Left lung (tissue), 14 donors: ENCODE measurements at places on chromosomes 12 and 14. TPM values are rescaled to one million over a fixed set of nuclear protein-coding genes. Genes with fewer than 3 reads are reported as not detected.

DNA sequence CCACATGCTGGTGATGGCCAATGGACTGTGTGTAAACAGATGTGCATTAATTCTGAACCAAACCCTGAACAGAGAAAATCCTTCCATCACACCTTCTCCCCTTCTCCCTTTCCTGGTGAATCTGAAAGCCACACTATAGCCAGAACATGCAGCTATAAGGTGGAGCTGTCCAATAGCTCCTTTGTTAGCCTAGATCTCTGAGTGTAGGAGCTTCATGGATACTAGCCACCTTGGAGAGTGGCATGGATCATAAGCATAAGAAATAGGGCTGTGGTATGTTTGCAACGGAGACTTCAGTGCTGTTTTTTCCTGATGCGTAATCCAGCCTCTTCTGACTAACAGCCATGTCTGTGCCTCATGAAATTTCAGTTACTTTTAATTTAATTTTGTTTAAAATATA is 364.5 kb downstream of the BTG1 start:
- DNase-seq = no peak

- no peak for DNase-seq
Measured at GRCh38 chr12:76173756-76174155, 89.3 kb upstream of the NAP1L1 start.

Gene CSRNP2
- total RNA-seq = 35.7 TPM

- DNase-seq = no peak
Measured at GRCh38 chr14:95294834-95295599, 24.7 kb downstream of the CLMN start.

DNA sequence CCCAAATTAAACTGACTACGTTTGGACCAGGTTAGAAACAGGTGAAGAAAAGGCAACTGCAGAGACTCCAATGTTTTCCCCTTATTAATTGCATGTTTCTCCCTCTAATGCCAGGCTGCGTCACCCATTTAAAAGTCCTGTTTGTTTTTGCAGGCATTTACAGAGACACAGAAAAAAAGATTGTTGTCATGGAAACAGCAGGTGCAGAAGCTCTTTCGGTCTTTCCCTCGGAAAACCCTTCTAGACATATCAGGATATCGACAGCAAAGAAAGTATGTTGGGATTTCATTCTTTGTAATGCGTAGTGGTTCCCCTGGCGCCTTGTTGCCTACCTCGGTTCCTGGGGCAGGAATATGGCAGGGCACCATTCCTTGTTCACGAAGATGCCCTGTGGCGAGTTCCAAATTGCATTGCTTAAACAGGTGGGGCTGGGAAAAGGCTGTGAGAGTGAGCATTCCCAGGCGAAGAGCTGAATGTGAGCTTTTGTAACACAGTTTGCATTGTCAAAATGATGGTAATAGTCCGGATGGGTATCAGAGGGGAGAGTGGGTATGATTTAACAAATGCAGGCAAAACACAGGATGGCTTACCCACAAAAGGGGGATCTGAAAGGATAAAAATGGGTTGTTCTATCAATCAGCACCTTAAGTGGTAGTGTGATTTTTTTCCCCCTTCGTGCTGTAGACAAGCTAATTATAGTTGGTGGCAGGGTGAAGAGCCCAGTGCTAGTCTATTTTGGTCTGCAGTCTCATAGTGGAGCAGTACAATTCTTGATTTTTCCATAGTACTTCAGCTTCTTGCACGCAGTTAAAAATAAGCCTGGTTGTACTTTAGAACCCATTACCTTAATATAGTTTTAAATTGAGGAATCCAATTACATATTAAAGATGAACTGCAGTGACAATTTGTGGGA is 132.4 kb downstream of the GCH1 start:
- DNase-seq = no peak

GRCh38 chr12:12717586-12718380 is 615 bp downstream of the CDKN1B start:
- DNase-seq = no peak

Gene DICER1
- 76.9 TPM for total RNA-seq

GRCh38 chr14:92565040-92565717 is 51.6 kb downstream of the RIN3 start:
- DNase-seq = no peak

GRCh38 chr12:24632466-24632865 is 316.4 kb downstream of the BCAT1 start:
- no peak for DNase-seq

DNA sequence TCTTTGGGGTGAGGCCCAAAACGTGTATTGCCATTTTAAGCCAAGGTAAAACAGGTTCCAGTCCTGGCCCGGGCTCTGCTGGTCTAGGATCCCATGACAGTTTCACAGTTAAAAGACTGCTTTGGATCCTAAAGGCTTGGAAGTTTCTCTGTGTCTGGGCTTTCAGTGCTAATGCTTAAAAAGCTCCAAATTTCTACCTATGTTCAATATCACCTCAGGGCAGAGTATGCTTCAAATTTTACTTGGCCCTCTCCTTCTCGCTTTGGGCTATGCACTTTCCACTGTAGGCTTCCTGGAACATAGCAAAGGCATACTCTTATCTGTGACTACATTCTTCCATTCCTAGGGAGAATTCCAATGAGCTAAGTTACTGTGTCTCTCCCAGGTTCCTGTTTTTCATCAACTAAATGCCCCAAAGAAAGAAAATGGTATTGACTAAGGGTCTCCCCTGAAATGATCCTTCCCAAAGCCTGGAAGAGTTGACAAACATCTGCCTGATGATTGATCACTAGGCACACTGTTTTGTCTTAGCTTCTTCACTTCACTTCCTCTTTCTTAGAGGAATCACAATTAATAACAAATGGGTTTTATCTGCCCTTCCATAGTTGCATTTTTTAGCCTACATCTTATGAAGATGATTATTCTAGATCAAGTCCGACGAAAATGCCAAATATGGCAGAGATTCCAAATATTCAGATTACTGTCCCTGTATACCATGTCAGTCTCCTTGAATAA is 79.4 kb downstream of the TMTC2 start:
- DNase-seq = no peak

DNA sequence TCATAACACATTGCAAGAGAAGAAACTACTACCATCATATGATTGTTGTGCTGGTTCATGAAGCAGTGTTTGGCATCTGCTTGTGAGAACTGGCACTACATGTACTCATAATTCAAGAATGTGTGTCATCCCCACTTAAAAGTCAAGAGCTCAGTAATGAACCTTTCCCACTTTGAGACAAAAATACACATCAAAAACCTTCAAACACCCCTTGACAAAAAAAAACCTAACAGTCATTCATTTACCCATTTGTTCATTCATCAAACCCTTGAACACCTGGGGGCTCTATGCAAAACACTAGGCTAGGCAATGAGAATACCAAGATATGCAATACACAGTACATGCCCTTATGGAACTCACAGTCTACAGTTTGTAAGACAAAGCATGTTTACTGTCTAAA is 40.0 kb downstream of the KIF21A start:
- DNase-seq = no peak
